ENCODE measurements at places on chromosomes 6 and 20.

DNA sequence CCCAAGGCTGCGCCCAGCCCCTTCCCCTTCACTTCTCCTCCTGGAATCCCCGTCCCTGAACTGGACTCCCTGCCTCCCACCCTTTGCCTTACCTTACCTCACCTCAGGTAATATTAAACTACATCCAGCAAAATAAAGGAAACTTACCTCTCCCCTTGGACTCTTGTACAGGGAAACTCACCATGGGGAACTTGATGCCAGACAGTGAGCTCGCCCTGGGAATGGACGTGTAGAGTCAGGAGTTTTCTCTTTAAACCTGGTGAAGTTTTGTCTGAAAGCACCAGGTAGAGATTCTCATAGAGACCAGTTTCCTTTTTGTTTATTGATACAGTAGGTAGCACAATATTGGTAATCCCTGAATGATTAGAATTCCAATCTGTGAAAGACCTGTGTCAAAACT lies 544 bp upstream of the HLA-C start:
- ATAC-seq, result no peak

GRCh38 chr20:59786801-59787537 lies 146.5 kb downstream of the SYCP2 start:
- no peak for ATAC-seq

- ATAC-seq, result no peak
Observed at GRCh38 chr6:14128012-14128411, 10.4 kb downstream of the CD83 start.

GRCh38 chr20:15267935-15268334 lies 930.5 kb upstream of the FLRT3 start:
- ATAC-seq, result no peak

- no peak for ATAC-seq
Observed at GRCh38 chr6:166675736-166676135, 48.7 kb upstream of the RPS6KA2 start.

GRCh38 chr6:41921712-41921998 lies 356 bp downstream of the BYSL start:
- no peak for ATAC-seq

DNA sequence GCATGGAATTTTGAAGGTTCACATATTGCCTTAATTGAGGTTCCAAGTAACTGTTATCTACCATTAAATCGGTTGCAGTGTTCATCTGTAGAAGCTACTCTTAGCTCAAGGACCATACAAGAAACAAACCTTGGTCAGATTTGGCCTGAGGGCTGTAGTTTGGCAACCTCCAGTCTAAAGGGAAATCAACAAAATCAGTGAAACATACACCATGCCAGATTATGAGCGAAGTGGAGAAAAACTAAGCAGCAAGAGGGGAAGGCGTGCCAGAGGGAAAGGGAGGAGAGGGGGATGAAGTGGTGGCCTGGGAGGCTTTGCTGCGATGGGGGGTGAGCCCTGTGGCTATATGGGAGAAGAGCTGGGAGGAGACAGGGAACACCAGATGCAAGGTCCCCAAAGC lies 8.8 kb upstream of the SNAI1 start:
- ATAC-seq, result no peak

GRCh38 chr6:76382201-76382600 lies 309.7 kb upstream of the IMPG1 start:
- ATAC-seq, result no peak

GRCh38 chr20:53943522-53944291 lies 126.7 kb downstream of the BCAS1 start:
- ATAC-seq, result no peak

GRCh38 chr20:22966787-22967464 lies 68.2 kb upstream of the SSTR4 start:
- no peak for ATAC-seq

DNA sequence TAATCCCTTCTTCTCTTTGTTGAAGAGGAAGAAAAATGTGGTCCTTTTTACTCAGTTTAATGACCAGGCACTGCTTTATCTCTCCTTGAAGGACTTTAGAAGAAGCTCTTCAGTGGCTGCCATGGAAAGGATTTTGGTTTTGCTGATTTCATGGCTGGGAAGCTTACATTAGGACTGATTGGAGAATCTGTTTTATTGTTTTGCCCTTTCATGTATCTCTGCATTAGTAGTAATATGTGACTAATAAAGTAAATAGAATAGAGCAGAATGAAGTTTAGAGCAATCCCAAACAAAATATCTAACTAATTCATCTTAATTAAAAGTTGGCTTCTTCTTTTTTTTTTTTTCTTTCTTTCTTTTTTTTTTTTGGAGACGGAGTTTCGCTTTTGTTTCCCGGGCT lies 502.9 kb downstream of the HAO1 start:
- no peak for ATAC-seq

DNA sequence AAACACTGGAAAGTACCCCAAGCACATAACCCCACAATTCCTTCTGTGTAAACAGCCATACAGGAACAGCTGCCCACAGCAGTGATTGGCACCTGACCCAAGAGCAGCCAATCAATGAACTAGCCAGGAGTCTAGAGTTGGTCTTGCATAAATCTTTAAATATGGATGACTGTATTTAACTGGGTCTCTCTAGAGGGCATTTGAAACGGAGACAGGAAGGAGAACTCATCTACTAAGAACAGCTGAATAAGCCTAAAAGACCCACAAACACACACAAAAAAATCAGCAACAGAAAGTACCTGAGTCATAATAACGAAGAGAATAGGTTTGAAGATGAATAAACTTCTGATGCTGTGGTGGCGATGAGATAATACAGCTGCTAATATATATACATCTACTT lies 49.0 kb upstream of the ASF1A start:
- no peak for ATAC-seq

GRCh38 chr6:30122515-30122914 lies 9.6 kb upstream of the TRIM31 start:
- no peak for ATAC-seq

DNA sequence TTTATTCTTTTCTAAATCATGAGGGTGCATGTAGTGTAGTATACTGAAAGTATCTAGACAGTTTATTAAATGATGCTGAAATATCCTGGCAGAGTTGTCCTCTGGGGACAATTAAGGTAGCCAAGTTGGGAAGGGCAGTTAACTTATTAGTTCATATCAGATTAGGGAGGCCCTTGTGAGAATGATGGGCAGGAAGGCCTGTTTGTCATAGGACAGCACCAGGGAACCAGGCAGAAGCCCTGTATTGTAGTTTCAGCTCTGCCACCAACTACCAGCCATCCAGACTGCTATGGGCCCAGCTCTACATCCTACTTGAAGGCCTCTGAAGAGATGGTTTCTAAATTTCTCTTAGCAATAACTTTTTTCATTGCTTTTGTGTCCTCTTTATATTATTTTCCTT lies 4.0 kb downstream of the MYLIP start:
- ATAC-seq, result no peak

GRCh38 chr6:44327760-44328159 lies 14.6 kb upstream of the AARS2 start:
- no peak for ATAC-seq

DNA sequence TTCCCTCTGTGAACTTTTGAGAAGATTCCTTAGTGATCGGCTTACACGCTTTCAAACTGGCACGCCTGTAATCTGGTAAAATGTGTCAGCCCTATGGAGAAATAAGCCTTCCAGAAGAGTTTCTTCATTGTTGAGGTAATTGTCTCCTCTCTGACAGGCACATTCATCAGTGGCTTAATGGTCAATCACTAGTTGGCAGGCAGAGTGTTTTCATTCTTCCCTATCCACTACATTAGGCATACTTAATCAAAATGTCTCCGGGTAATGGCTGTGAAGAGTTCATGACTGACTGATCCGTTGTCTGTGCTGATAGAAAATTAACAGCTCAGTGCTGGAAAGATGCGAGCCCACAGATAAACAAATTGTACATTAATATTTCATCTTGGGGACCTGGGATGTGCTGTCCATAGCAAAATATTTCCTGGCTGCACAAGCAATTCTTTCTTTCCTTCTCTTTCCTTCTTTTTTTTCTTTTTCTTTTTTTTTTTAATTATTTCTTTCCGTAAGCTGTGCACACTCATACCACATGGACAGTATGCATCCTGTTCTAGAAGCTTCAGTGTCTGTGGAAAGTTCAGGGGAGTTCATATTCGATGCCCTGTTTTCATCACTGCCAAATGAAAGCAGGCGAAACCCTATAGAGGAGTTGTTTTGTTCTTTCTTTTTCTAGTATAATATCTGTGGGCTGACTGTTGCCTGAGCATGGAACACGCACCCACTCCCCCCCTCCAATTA lies 31.4 kb downstream of the TSHZ2 start:
- ATAC-seq, result no peak

DNA sequence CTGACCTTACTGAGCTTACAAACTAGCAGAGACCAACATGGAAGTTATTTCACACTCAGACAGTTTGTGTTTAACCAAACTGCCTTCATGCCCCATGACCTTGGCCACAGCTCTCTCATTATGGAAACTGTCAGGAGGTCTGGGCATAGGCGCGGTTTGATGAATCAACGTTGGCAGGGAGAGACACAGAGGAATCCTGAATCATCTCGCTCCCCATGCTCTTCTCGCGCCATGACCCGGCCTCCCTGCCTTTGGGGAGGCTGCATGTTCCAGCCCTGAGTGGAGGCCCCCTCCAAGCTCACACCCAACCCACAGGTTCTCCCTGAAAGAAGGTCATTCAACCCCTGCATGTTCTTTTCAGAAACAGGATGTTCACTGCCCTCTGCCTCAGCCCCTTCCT lies 15.9 kb upstream of the GDAP1L1 start:
- ATAC-seq, result no peak

DNA sequence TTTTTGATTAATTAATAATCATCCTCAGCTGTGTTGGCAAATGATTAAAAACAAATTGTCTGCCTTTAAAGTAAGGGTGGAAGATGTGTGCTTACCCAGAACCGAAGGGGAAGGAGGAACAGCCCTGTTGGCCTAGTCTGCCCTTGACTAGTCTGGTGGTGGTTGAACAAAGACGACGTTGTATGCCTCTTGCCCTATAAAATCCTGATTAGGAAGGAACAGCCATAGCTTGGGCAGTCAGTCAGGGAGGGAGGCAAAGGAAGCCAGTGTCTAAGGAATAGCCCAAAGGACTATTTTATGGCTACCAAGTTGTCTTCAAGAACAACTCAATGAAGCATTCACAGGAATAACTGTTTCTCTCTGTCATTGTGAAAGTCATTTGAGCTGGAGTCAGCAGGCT lies 70.7 kb downstream of the PRDM1 start:
- ATAC-seq, result no peak

DNA sequence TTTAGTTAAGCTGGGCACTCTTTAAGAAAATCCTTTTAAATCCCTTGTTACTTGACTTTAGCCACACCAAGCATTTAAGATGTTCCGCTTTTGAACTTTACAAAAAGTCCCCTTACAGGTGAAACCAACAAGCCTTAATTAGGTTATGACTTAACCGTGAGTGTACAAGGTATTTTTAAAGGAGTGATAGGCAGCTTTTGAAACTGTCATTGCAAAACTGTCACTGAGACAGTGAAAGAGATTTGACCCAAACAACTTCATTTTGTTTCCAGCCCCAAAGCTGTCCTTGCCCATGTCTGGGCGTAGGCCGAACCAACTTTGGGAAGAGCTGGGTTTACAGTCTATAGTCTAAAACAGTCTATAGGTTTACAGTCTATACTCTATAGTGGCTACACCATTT lies 305.4 kb downstream of the FARS2 start:
- ATAC-seq, result no peak
